Adrenal gland (tissue), 19 donors: ENCODE measurements at places on chromosomes 12 and 14. TPM values are rescaled to one million over a fixed set of nuclear protein-coding genes. Genes with fewer than 3 reads are reported as not detected.

The RFX4 gene
- total RNA-seq = not detected

The ASB2 gene
- 0.42 TPM for total RNA-seq

The MSI1 gene
- total RNA-seq = 10.0 TPM

The PTPN6 gene
- total RNA-seq = 65.0 TPM

The CCDC197 gene
- not detected for total RNA-seq

The CCDC184 gene
- total RNA-seq = 12.8 TPM

The ACSM4 gene
- not detected for total RNA-seq

The FAIM2 gene
- total RNA-seq = 3.1 TPM

The PAPLN gene
- 18.1 TPM for total RNA-seq

The A2ML1 gene
- total RNA-seq = not detected

The HVCN1 gene
- 14.2 TPM for total RNA-seq

DNA sequence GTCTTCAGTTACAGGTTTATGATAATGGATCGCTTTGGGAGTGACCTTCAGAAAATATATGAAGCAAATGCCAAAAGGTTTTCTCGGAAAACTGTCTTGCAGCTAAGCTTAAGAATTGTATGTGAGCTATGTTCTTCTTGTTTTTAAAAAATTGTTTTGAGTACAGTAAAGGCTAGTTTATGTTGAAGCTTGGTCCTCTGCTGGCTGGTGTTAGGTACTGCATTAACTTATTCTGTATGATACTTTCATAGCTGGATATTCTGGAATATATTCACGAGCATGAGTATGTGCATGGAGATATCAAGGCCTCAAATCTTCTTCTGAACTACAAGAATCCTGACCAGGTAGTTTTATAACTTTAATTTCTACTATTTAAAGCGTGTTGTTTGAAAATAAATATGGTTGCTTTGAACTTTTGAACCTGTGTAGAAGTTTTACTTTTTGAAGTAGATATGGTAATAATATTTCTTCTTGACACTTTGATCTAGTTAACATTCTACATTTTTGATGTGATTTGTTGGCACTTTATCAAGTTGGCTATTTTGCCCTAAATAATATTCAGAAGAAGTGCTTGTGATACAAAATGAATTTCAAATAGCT, 55.7 kb downstream of the VRK1 start:
- no peak for DNase-seq
- no peak overlapping the region for H3K27ac ChIP-seq
- H3K36me3 ChIP-seq = no peaks in the 10 kb centered on the region
- H3K4me1 ChIP-seq = no peaks in the 10 kb centered on the region
- H3K4me3 ChIP-seq = no peak overlapping the region

DNA sequence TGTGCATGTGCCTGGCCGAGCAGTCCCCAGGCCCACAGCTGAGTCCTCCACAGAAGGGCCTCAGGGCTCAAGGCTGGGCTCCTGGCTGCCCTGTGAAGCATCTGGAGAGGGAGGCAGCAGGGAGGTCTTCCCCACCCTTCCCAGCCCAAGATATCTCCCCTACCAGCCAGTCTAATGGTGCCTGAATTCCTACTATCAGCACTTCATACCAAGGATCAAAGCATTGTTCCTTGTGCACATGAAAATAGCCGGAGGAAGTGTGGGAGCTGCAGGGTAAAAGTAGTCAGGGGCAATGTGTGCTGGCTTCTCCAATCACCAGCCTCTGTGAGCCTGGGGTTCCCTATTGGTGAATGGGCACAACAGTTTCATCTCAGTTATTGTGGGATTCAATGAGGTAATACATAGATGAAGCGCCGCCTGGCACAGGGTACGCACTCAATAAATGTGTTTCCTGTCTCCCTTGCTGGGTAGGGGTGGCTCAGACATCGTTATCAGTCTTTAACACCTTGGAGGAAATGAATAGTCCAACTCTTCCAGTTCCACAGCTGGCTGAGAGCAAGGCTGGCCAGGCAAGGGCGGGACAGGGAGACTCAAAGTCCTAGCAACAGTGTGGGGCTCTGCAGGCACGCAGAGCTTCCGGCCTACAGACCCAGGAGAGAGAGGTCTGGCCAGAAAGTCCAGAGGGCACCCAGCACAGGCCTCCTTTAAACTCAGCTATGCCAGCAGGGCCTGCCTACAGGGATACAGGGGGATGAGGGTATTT, 39.1 kb upstream of the PNMA1 start:
- H3K4me1 ChIP-seq = peaks cover 70% of the 10 kb centered on the region
- H3K36me3 ChIP-seq = no peaks in the 10 kb centered on the region
- H3K4me3 ChIP-seq = no peak overlapping the region
- DNase-seq = no peak

GRCh38 chr14:93018366-93018765, 95.4 kb downstream of the CHGA start:
- H3K27me3 ChIP-seq = no peaks in the 10 kb centered on the region
- no peaks in the 10 kb centered on the region for H3K36me3 ChIP-seq
- H3K4me1 ChIP-seq = peaks cover 12% of the 10 kb centered on the region
- H3K4me3 ChIP-seq = no peak overlapping the region
- DNase-seq = no peak

DNA sequence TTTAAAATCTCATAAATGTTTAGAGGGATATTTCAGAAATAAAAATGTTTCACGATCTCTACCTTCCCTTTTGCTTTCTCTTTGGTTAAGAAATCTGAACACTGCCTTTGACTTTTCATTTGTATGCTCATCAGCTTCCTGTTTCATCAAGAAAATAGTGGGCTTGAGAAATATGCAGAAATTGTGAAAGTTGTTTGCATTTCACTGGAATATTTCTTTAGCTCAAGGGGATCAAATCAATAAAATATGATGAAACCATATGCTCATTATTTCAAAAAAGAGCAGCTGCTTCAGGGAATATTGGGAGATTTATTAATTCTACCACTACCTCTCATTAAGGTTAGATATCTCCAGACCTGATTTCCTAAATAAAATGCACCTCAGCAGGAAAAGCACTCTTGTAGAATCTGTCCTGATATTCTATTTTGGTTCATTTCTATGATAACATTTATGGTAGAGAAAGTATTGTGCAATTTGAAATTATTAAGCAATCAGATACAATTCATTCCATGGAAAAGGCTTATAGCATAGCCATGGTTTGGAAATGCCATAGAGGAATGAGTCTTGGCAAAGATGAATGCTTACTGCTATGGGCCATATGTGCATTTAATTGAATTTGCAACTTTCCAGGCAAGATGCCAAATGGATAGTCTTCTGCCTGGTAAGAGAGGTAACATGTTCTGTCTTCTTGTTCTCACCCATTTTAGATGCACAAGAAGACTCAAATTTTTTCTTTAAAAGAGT, 212.6 kb upstream of the SLC16A7 start:
- H3K27ac ChIP-seq = no peak overlapping the region
- no peaks in the 10 kb centered on the region for H3K36me3 ChIP-seq
- DNase-seq = no peak
- H3K4me1 ChIP-seq = no peaks in the 10 kb centered on the region

- DNase-seq = no peak
- no peaks in the 10 kb centered on the region for H3K27me3 ChIP-seq
- no peaks in the 10 kb centered on the region for H3K4me1 ChIP-seq
- no peak overlapping the region for H3K4me3 ChIP-seq
- no peaks in the 10 kb centered on the region for H3K36me3 ChIP-seq
- H3K27ac ChIP-seq = no peak overlapping the region
These were observed 85.2 kb downstream of the CCDC88C start for GRCh38 chr14:91332171-91332985.

DNA sequence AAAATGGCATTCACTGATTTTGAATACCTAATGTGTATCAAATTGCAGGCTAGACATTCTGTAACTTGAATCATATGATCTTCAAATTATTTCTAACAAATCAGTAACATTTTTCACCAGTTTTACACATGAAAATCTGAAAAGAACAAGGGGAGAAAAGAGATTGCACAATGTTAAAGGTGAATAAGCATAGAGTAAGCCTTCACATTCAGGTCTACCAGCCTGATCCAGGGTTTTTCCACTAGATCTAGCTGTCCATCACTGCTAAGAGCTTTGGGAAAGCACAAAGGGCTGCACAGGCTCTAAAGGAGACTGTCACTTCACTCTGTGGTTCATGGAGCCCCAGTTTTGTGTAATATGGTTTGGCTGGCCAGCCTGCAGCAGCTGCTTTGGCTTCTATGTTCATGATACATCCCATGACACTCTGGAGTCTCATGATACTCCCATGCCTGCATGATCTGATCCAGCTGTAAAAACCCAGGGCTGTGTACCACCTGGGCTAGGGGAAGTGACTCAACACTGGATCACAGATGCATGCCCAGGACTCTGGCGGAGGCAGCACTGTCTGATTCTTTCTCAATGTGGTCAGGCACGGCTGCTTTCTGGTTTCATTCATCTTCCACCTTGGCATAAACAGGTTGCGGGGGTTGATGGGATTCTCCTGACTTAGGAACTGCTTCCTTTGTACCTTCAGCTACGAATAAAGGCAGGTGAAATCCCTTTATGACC, 859.7 kb downstream of the GALC start:
- H3K27me3 ChIP-seq = no peaks in the 10 kb centered on the region
- no peak for DNase-seq
- no peaks in the 10 kb centered on the region for H3K4me1 ChIP-seq
- H3K36me3 ChIP-seq = no peaks in the 10 kb centered on the region

- peaks cover 13% of the 10 kb centered on the region for H3K27me3 ChIP-seq
- no peak overlapping the region for H3K4me3 ChIP-seq
- no peaks in the 10 kb centered on the region for H3K4me1 ChIP-seq
These were observed 15.9 kb downstream of the FAM181A start for GRCh38 chr14:93943052-93943451.

- DNase-seq = no peak
- H3K36me3 ChIP-seq = no peaks in the 10 kb centered on the region
- H3K27ac ChIP-seq = no peak overlapping the region
- H3K4me3 ChIP-seq = no peak overlapping the region
- H3K27me3 ChIP-seq = peaks cover 2% of the 10 kb centered on the region
These were observed 96.9 kb downstream of the SETD3 start for GRCh38 chr14:99383472-99384449.

DNA sequence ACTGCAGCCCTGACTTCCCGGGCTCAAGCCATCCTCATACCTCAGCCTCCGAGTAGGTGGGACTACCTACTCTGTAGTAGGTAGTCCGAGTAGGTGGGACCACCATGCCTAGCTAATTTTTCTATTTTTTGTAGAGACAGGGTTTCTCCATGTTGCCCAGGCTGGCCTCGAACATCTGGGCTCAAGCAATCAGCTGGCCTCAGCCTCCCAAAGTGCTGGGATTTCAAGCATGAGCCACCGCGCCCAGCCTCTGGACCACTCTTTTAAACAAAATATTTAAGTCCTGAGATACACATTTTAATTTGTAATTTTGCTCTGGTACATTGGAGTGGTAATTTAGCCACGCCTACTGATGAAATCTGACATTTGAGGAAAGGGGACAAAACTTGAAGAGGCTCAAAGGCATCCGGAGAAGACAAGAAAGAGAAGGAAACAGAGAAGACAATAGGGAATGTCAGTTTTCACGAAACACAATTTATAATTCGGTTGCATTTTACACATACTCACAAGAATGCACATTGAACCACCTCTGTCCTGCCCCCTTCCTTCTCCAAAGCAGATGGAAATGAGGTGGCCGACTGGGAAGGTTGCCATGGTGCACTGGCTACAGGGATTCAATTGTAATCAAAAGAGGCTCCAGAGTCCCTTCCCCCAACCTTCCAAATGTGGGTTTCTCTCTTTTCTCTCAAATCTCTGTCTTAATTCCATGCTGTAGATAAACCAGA, 9.7 kb upstream of the TUBA1A start:
- H3K27me3 ChIP-seq = no peaks in the 10 kb centered on the region
- peaks cover 23% of the 10 kb centered on the region for H3K4me1 ChIP-seq
- DNase-seq = peak; percentile 78
- no peak overlapping the region for H3K27ac ChIP-seq
- H3K4me3 ChIP-seq = no peak overlapping the region
- H3K36me3 ChIP-seq = no peaks in the 10 kb centered on the region

GRCh38 chr12:6952863-6953441, 1.8 kb downstream of the PTPN6 start:
- H3K4me3 ChIP-seq = no peak overlapping the region
- H3K4me1 ChIP-seq = peaks cover 10% of the 10 kb centered on the region
- DNase-seq = no peak
- H3K27ac ChIP-seq = peak overlapping the region; percentile 83

DNA sequence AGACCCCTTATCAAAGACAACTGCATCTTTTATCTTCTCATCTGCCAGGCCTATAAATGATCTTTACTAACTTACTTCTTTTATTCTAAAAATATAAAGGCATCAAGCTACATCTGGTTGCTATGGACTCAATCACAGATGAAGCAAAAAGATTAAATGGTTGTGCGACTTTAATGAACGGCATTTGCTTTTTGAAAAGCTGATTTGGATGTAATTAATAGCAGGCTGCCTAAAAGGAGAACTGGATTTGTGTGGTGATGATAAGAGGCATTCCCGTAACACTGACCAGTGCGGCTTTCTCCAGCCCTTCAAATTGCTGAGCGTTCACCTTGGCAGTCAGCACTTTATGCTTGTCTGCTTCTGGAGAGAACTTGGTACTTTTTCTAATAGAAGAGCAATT, 103.8 kb downstream of the ARMH4 start:
- H3K27me3 ChIP-seq = no peaks in the 10 kb centered on the region
- H3K36me3 ChIP-seq = no peaks in the 10 kb centered on the region
- no peaks in the 10 kb centered on the region for H3K4me1 ChIP-seq
- H3K27ac ChIP-seq = no peak overlapping the region
- H3K4me3 ChIP-seq = no peak overlapping the region

DNA sequence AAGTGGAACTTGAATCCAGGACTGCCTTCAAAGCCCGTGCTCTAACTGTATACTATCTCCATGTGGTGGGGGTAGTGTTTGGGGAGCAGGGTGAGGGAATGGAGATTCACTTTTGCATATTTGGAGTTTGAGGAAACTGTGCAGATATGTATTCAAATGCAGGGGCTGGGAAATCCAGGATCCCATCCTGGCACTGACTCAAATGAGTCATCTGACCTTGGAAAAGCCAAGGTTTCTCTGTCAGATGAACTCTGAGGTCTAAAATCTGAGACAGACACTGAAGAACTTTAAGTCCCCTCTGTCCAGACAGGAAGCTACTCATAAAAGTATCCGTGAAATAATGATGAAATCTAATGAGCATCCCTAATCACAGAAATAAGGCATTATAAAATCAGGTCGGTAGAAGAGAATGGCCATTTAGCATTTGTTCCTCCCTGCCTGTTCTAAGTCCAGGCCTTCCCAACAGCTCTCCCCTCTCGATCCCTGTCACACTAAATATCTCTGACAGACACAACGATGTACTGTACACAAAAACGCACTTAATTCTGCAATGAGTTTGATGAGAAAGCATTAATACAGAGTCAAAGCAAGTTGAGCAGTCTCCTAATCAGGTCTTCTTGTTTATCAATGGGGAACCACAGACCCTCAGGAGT, 14.4 kb downstream of the NIN start:
- H3K4me1 ChIP-seq = peaks cover 10% of the 10 kb centered on the region
- no peaks in the 10 kb centered on the region for H3K27me3 ChIP-seq
- H3K4me3 ChIP-seq = no peak overlapping the region
- no peaks in the 10 kb centered on the region for H3K36me3 ChIP-seq

- DNase-seq = no peak
- no peak overlapping the region for H3K4me3 ChIP-seq
- H3K27me3 ChIP-seq = no peaks in the 10 kb centered on the region
- no peaks in the 10 kb centered on the region for H3K4me1 ChIP-seq
- no peaks in the 10 kb centered on the region for H3K36me3 ChIP-seq
These were observed 9.2 kb upstream of the RAD52 start for GRCh38 chr12:958588-959123.
